Stimulated activated CD4-positive, alpha-beta T cell treated with anti-CD3 and anti-CD28 coated beads, Interleukin-1b, Interleukin-23, amount 100 ng/mL, for 4 hours (primary cell): ENCODE measurements at places on chromosomes 5 and 9.

DNA sequence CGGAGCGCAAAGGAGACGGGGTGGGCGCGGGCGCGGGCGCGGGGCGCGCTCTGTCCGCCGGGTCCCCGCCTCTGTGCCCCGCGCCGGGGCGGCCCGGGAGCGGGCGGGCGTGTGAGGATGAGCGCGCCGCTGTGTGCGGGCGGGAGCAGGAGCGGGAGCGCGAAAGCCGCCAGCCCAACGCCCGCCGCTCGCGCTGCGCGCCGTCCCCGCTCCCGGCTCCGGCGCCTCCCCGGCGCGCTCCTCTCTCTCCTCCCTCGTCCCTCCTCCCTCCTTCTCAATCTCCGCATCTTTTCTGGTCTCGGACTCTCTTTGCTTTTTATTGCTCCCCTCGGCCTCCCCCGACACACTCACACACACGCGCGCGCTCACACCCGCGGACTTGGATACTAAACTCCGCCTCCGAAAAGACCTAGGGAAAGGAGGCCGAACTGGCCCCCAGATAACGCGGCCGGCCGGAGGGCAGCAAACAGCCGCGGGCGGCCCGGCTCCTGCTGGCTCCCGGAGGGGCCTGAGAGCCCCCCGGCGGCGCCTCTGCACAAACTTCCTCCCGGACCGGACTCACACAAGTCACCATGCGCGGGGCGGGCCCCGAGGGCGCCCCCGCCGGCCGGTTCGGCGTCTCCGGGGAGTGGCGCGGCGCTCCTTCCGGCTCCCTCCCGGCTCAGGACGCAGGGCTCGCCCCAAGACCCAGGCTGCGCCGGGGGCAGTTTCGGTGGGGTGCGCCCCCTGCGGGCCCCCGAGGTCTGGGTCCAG, at the start of gene FIBCD1:
Gene FIBCD1 (minus strand): TSS at position 596 of the 753 bp plus-strand sequence. CDS start 640 bp downstream, outside the sequence.
- no peak for DNase-seq

GRCh38 chr9:13532407-13532806, 252.9 kb upstream of the MPDZ start:
- no peak for DNase-seq

GRCh38 chr9:22052376-22052945, 43.4 kb upstream of the CDKN2B start:
- DNase-seq: no peak

- DNase-seq: no peak
These were observed 662.4 kb downstream of the DTWD2 start for GRCh38 chr5:118325931-118326330.

DNA sequence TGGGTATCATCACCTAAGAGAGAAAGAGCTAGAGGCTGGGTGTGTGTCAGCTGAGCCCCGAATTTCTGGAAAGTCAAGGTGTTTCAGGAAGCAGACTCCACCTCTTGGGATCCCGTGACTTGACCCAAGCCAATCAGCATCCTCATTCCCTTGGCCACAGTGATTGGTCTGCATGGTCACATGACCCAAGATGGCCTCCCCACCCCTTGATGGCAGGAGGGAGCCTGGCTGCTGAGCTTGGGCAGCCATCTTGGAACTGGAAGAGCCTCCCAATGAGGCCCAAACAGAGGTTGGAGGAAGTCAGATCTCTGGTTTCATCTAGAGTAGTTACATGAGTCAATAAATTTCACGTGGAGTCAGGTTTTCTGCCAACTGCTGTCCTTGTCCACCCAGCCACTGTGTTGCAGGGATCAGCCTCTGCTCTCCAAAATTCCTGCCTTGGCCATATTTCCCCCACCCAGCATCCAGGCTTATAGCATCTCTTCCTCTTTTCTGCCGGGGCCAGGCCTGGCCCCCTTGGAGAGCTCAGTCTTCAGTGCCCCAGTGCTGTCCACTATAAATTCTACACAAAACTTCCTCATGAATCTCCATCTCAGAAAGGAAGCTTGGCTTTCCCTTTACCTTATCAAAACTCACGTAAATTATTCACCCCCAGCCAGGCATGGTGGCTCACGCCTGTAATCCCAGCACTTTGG, 17.2 kb upstream of the SUSD3 start:
- no peak for DNase-seq

- DNase-seq: no peak
These were observed 8.9 kb downstream of the CDC42SE2 start for GRCh38 chr5:131272724-131273123.

- DNase-seq: no peak
These were observed 396.9 kb downstream of the AGTPBP1 start for GRCh38 chr9:85344901-85345300.

DNA sequence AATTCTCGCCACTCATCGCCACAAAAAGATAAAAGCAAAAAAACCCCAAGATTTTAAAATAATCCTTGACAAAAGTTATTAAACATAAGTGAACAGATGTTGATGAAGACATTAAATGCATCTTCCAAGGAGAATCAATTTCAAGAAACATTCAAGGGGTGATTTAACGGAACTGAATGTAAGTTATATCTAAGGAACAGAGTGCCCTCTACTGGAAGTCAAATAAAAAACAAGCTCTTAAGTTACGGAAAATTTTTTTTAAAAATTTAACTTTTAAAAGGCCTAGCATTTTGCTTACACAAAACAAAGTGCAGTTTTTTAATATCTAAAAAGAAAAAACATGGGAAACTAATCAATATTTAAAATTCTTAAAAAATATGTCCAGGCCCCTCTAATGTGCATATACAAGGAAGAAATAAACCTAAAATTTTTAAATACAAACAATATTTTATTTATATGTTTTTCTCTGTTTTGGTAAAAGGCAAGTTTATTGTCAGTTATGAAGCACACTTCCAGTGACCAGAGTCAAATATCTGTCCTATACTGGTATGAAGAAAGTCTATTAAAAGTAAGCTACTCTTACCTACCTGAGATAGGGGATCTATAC, 28.0 kb downstream of the TEX10 start:
- no peak for DNase-seq

DNA sequence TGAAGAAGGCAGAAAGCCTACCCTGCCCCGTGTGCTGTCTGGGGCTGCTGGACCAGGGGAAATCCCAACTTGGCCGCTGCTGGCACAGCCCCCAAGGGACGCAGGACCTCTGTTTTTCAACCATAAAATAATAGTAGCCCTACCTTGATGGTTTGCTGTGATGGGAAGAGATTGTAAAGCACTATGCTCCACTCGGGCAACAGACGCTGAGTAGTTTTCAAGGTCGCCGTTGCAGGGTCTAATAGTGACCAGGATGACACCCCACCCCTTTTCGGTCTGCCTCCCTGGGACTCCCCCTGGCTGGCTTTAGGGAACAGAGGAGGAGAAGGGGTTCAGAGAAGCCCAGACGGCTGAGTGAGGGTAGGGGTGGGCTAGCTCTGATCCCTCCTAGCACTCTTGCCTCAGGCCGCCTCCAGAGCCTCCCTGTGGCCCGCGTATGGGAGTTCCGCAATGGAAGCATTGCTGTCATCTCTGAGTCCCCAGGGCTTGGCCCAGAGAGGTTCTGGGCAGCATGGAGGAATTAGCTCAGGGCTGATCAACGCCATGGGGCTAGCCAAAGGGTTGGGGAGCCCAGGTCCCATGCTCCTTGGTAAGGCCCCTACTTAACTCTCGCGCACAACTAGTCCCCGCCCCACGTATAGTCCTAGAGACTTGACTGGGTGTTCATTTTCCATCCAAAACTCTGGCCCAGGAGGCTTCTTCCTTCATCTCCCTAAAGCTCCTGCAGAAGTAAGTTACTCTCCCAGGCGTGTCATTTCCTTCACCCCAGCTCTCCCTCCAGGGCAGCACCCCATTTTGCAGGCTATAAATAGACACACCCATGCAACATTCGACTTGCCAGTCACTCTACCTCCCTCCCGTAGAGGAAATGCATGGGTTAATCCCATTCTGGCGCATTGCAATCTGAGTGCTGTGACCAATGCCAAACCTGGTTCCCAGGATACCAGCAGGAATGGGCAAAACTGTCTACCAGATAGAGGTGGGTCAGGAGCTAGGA, 1.1 kb upstream of the IRF1 start:
- no peak for DNase-seq
